ENCODE measurements at places on chromosomes 16 and 17.
A peak's percentile ranks its signal among the peaks of the same experiment; 100 is the strongest.

DNA sequence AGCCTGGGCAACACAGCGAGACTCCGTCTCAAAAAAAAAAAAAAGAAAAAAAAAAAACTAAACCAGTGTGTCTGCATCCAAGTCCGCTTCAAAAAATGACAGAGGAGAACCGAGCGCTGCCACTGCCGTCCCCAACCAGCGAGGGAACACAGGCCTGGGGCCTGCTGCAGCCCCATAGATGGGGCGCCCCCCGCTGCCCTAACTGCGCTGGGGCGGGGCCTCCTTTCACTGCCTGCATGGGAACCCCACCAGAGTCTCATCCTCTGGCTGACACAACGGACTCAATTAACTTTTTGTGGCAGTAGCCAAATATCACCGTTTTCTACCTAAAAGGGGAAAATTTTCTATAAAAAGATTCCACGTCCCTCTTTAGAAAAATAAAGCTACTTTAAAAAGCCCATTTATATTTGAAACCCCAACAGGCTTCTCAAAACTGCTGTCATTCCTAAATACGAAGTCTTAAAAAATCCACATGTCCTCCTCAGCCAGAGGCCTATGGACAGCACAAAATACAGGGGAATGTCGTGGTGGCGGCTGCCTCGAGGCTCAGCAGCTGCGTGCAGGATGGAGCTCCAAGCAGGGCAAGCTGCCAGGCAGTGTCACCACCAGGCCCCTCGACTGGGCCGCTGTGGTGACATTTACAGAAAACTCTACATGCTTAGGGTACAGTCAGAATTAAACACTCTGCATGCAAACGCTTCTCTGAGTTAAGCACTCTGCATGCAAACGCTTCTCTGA lies 30.3 kb downstream of the KLHDC4 start:
- DNase-seq: no peak

- peak; percentile 92 for DNase-seq
Measured at GRCh38 chr16:67277999-67278772, 1.1 kb upstream of the PLEKHG4 start.

- DNase-seq: peak; percentile 30
Measured at GRCh38 chr17:12599186-12599920, 66.3 kb upstream of the MYOCD start.

GRCh38 chr16:8776129-8776584 lies 21.3 kb downstream of the TMEM186 start:
- DNase-seq: no peak

GRCh38 chr16:23663918-23664317 lies 14.8 kb upstream of the PLK1 start:
- DNase-seq: no peak

- peak; percentile 30 for DNase-seq
Measured at GRCh38 chr16:8623634-8624033, 2.1 kb downstream of the METTL22 start.

DNA sequence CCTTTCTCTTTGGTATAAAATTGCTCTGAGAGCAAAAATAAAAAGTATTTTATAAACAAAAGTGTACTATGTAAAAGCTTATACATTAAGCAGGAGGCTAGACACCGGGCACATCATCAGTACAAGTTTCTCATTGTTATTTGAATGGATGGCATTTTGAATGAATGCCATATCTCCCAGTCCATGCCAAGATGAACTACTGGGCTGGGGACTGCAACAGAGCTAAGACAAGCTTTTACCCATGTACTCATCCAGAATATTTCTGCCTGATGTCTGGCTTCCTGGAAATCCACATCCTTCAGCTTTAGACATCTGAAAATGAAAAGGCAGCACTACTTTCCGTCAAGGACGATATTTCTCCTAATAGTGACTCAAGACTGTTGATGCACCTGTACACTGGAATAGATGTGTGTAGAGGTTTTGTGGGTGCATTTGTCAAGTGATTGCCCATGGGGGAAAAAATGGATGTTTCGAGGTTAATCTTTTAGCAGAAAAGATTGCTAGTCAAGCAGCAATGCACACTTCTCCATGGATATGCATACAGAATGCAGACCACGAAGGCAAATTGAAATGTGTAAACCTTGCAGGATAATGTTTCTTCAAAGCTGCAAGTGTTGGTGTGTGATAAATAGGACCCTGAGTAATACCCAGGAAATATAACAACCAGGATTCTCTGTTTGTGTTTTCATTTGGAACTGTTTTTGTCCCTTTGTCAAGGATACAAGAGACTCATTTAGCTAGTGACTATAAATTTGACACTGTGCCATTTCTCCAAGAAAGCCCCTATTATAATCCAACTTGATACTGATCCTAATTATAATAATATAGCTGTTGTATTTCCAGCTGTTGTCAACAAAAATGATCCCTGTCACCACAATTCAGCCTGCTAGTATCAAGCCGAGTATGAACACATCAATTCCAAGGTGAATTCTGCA lies 173.8 kb downstream of the CDH8 start:
- no peak for DNase-seq

DNA sequence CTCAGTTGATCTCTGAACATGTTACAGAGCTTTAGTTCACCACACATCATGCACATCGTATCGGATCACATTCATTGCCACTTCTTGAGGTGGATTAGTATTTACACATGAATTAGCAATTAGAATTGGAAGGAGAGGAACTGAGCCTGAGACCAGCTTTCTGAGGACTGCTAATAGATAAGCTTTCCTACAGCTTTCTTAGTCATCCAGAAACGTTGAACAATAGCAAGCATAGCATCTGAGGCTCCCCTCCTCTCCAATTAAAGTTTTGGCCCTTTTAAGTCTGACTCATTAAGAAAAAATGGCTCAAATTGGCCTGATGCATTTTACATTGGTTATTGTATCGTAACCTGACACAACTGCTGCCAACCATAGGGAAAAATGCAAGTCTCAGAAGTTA lies 1130.4 kb downstream of the CDH8 start:
- peak; percentile 86 for DNase-seq

GRCh38 chr17:15971098-15971678 lies 26.3 kb downstream of the ADORA2B start:
- DNase-seq: no peak
